ENCODE measurements at places on chromosomes 2 and 18.

DNA sequence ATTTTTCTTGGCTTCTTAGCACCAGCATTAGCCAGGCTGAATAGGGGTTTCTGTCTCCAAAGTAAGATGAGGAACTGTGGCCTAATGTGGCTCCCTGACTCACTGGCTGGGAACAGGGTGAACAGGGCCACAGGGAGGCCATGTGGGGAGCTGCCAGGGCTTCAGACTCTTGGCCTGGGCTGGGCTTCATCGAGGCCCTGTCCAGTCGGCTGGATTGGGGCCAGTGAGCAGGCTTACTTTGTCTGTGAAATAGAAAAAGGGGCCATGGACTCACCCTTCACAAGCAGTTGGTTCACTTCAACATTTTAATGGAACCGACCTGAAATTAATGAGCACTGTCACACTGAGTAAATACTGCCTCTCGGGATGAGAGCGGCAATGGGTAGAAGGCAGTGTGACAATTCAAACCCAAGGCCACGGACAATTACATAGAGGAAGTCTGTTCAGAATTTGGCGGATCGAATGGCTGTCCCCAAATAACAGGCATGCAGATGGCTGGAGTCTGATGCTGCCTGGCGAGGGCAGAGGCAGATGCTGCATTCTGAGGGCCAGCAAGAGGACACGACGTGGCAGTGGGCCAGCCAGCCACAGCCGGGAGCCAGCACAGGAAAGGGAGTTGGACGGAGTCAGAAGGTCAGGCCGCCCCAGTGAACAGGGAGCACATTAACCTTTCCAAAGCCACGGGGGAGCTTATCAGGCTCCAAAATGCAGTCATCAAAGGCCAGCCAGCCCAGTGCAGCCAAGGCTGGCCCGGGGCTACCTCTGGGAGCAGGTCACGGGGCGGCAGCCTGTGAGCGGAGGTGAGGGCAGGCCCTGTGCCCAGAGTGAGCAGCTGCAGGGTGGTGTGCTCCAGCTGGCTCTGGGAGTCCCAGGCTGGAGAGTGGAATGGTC lies 146.6 kb upstream of the REV1 start:
- DNase-seq = peak; percentile 23

DNA sequence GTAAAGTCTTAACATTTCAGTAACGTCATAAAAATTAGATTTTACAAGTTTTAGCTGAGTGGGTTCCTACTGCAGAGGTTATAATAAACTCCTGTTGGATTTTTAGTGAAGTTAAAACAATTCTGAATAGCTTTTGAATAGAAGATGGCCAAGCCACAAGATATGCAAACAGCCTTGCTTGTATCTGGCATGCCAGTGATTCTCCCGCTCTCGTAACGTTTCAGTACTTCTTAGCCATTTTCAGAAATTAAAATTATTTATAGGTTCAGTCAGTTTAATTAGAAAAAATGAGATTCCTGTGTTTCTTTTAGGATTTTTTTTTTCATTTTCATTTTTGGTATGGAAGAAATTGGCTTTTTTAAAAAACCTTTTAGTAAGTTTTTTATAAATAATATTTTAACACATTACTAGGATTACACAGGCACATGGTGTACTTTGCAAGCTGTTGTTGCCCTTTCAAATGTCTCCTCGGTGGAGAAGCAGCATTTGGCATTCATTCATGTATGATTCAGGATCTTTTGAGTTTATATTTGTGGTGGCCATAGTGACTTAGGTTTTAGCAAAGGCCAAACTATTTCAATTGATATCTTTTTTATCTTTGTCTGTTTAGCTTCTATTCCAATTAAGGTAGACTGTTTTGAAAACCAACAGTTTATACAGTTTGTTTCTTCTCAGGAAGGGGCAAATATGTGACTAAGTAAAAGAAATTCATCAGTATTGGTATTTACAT lies 30.6 kb upstream of the RND3 start:
- DNase-seq = no peak

GRCh38 chr2:230798769-230799399 lies 65.9 kb upstream of the ITM2C start:
- peak; percentile 73 for DNase-seq

GRCh38 chr2:174343343-174343622 lies 8.5 kb downstream of the SP9 start:
- no peak for DNase-seq

GRCh38 chr2:192657362-192657761 lies 462.6 kb upstream of the TMEFF2 start:
- no peak for DNase-seq

DNA sequence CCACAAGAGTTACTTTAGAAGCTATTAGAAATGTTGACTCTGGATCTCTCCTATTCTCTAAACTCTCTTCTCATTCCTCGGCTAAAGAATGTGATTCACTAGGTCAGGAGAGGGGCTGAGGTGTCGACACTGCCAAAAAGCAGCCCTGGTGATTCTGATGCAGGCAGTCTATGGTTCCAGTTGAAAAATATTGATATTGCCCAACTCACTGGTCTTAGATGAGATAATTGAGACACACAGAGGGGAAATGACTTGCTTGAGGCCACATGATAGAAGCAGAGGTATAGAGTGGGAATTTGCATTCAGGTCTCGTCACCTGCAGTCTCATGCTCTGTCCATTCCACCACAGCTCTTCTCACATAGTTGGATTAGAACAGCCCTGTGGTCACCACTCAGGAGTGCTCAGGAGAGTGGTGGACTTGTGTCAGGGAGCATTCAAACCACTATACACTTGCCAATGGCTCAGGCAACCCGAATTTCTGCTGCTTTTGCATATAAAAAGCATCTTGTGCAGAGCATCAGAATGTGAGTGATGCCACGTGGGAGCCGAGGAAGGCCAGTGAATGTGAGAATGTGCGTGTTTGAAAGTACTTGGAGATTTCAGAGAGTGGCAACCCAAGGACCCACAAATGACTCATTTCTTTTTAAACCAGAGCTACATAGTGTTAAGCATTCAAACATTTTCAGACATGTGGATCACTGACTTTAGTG lies 65.1 kb upstream of the CTLA4 start:
- DNase-seq = peak; percentile 90

DNA sequence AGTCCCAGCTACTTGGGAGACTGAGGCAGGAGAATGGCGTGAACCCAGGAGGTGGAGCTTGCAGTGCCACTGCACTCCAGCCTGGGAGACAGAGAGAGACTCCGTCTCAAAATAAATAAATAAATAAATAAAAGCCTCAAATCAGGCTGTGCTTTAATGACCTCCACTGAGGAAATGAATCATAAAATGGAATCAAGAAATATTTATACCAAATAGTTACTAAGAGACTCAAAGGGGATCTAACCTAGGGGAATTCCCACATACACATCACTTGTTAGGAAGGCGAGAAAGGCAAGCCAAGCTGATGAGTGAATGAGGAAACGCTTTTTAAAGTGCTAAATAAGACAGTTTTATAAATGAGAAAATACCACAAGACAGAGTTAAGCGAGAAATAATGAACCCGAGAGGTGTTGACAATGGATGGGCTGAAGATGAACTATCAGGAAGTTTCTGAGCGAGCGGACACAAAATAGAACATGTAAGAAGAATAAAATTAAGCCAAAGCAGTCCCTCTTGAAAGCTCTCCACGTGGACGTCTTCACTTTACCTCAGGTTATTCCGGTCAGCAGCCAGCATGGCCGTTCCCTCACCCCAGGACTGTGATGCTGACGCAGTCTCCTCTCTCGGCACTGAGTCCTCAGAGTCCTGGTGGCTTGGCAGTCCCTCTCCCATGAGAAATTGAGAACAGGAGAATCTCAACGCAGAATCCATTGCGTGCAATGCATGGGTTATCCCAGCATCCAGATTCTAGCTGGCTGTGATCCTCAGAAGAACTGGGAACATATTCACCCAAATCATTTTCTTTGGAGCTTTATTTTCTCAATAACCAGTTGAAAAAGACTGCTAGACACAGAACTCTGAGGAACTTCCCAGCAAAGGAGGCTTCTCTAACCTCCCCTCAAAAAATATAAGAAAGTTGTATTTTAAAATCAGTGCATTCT lies 22.3 kb downstream of the PXDN start:
- no peak for DNase-seq

GRCh38 chr2:78175645-78176044 lies 653.5 kb upstream of the LRRTM4 start:
- no peak for DNase-seq

DNA sequence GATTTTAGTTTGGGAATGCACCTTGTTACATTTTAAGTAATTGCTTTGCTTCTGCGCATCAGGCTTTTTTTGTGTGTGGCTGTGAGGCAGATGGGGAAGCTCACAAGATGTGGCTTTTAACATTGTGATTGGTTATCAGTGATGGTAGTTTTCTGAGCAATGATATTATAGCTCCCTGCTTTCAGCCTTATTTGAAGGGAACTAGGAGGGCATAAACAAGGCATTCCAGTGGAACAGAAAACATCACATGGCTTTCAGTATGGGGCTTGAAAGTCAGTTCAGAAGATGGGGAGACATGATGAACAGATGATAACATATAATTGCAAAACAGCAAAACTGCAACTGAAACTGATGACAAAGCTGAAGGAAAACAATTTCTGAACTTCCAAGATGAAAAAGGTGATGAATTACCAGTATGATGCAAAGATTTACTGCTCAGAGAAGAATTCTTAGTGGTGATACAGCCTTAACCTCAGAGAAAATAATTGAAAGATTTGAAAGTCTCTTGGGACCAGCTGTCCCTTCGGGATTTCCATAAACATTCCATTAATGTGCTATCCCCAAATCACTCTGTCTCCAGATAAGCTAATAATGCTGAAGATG lies 439.7 kb downstream of the RND3 start:
- no peak for DNase-seq

DNA sequence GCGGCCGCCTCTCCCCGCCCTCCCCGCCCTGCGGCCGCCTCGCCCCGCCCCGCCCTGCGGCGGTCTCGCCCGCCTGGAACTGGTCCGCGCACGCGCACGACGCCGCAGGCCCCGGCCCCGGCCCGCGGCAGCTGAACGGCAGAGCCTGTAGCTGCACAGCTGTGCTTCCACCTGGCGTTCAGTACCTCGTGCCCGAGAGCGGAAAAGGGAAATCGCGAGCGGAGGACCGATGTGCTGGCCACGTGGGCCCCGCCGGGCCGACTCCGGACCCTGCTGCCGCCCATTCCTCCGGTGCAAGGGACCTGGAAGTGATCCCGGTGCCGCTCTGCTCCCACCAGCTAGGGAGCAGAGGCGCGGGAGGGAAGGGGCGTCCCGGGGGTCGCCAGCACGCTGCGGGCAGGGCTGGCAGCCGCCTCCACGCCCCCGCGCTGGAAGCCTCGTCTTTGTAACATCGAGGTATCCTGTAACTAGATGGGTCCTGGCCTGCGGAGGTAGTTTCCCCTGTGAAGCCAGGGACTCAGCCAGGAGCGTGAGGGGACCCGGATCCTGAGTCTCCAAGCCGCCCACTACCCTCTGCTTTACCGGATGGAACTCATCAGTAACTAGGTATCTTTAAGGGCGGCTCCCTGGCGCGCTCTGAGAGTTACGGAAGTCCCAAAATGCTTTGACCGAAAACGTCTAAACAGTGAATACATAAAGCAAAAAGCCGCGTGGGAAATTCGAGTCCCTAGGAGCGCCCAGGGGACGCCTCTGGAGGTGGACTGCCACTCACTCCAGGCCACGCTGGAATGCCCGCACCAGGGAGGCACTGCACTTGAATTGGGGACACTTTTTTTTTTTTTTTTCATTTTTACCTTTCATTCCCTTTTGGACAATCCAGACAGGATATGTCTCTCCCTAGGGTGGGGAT lies 704 bp upstream of the ODC1 start:
- DNase-seq = peak; percentile 60

GRCh38 chr2:71341645-71342044 lies 10.1 kb downstream of the ZNF638 start:
- no peak for DNase-seq

- no peak for DNase-seq
Measured at GRCh38 chr18:54557958-54558357, 33.1 kb upstream of the DYNAP start.

GRCh38 chr18:916562-916961 lies 11.9 kb downstream of the ADCYAP1 start:
- no peak for DNase-seq

DNA sequence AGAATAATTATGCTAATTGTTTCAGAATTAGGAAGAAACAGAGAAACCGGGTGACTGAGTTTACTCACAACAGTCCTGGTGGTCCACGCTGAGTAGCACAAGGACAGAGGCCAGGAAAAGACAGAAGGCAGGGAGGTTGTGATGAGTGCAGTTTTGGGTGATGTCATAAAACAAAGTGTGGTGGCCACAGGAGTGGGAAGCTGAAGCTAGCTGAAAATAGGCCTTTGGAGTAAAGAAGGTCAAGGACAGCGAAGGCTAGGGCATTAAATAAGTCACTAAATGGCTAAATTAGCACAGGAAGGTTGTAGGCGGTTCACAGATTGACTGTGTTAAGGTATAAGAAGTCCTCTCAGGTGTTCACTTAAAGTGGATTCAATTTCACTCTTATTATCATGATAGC lies 120.9 kb upstream of the TTN start:
- DNase-seq = no peak

GRCh38 chr18:59900222-59901128 lies 679 bp downstream of the PMAIP1 start:
- DNase-seq = peak; percentile 75

- no peak for DNase-seq
Measured at GRCh38 chr2:198991431-198991830, 466.3 kb downstream of the SATB2 start.

GRCh38 chr2:41827354-41827971 lies 220.4 kb upstream of the PKDCC start:
- no peak for DNase-seq

GRCh38 chr2:42510608-42511243 lies 16.9 kb upstream of the KCNG3 start:
- peak; percentile 51 for DNase-seq

DNA sequence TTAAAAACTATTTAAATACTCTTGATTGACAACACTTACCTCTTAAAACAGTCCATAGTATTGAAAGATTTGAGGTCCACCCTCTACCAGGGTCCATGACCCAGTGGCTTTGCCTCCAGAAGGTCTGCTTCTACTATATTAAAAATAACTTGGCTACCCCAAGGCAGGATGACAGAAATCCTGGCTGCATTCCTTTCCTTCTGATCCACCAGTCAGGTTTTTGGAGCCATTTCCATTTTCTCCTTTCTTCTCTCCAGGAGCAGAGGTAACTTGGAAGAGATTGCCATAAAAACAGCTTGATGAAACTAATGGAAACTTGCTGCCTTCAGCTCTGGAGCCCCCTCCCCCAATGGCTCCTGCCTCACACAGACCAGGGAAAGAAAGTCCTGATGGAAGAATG lies 2.6 kb upstream of the FAM171B start:
- DNase-seq = no peak

DNA sequence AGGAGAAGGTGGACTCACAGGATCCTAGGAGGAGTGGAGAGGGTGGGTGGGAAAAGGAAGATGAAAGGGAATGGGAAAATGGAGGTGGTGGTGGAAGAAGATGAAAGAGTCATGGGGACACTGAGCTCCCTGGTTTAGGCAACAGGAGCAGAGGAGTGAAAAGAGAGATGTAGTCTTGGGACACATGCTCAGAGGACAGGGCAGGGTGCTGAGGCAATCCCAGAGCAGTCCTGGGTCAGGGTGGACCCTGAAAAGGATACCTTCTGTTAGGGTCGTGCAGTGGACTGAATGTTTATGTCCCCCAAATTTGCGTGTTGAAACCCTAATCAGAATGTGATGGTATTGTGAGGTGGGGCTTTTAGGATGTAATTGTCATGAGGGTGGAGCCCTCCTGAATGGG lies 37.9 kb downstream of the SUCLG1 start:
- DNase-seq = no peak
